ENCODE measurements at places on chromosomes 5 and 9.
A peak's percentile ranks its signal among the peaks of the same experiment; 100 is the strongest.

DNA sequence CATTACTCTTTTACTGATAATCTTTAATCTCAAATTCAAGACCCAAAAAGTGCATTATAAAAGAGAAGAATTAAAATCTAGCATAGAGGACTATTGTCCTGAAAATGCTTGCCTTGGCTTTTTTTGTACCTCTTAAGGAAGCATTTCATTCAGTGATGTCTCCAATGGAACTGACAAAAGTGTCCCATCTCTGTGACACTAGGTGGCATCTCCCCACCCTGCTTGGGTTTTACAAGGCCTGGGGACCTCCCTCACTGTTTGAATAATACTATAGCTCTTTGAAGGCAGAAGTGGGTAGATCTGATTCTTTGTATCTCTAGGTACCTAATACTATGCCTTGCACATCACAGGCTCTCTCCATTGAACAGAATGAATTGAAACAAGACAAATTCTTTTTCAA, 180.6 kb downstream of the EPB41L4A start:
- peak; percentile 26 for DNase-seq

GRCh38 chr5:56569076-56569475, 246.3 kb upstream of the MAP3K1 start:
- no peak for DNase-seq

- no peak for DNase-seq
Measured at GRCh38 chr5:148991566-148991965, 71.3 kb downstream of the SH3TC2 start.

- no peak for DNase-seq
Measured at GRCh38 chr5:56513141-56513540, 280.0 kb upstream of the ANKRD55 start.

DNA sequence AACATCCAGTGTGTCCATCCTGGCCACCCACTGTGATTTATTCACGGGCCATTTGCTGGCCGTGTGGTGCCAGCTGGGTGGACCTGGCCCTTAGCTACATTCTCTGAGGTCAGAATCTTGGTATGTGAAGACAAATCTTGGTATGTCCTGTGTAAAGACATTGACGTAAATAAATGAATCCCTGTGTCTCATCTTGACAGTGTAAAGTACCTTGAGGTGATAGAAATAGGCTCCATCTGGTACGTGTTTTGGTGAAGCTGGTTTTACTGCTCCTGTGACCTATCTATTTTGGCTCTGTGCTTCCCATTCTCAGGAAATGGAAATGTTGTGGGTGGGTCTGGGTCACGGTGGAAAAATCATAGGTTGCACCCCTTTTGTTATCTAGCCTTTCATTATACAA, 245.4 kb upstream of the ANKH start:
- DNase-seq = no peak

DNA sequence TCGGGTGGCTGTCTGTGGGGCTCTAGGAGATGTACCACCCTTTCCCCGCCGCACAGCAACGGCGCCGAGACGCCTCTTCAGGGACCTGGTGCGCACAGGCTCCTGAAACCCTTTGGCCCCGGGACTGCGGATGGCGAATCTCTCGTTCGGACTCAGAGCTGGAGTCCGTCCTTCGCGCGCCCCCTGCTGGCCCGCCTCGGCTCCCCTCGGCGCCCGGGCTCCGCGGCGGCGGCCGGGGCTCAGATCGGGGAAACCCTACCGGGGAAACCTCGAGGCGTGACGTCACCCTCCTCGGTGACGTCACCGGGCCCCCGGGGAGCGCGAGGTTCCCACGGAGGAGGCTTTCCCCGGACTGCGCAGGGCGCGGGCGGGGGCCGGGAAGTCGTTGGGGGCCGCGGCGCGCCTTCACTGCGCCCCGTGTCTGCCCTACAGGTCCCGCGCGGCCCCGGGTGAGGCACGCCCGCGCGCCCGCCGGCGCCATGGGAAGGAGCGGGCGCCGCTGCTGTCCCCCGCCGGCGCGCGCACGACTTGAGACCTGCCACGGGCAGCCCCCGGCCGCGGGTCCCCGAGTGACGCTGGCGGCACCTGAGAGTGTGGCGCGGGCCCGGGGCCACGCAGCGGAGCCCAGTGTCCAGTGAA, 7.9 kb downstream of the PRR7 start:
- peak; percentile 73 for DNase-seq
